ENCODE measurements at places on chromosomes 7 and 10.

DNA sequence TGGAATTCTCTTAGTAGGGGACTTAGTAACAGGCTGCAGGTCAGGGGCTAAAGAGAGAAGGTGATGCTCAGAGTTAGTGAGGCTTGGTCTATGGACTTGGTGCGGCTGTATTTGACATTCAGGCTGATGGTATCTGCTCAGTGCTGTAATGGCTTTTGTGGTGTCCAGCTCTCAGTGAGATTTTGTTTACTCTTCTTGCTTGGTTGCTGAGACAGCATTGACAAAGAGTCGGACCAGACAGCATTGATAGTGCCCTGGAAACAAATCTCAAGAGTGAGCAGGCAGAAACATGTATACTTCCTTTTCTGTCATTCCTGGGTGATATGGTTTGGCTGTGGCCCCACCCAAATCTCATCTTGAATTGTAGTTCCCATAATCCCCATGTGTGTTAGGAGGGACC is 202.0 kb downstream of the STK31 start:
- peak; percentile 46 for DNase-seq

GRCh38 chr7:158344706-158345300 is 242.8 kb downstream of the PTPRN2 start:
- no peak for DNase-seq

DNA sequence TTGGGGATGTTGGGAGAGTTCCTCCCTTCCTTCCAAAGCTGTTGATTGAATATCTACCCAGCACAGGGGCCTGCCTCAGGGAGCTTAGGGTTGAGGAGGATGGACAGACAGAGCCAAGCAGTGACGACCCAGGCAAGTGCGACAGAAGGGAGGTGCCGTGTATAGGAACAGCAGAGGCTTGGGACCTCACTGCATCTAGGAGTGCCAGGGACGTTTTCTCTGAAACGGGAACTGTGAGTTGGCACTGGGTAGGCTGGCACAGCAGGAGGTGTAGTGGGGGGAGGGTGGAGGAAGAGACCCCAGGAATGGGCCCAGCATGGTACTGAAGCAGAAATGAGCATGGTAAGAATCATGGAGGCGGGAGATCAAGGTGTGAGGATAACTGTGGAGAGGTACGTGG is 55.3 kb upstream of the MGMT start:
- DNase-seq: no peak

GRCh38 chr10:5890452-5890915 is 441 bp downstream of the FBH1 start:
- no peak for DNase-seq

DNA sequence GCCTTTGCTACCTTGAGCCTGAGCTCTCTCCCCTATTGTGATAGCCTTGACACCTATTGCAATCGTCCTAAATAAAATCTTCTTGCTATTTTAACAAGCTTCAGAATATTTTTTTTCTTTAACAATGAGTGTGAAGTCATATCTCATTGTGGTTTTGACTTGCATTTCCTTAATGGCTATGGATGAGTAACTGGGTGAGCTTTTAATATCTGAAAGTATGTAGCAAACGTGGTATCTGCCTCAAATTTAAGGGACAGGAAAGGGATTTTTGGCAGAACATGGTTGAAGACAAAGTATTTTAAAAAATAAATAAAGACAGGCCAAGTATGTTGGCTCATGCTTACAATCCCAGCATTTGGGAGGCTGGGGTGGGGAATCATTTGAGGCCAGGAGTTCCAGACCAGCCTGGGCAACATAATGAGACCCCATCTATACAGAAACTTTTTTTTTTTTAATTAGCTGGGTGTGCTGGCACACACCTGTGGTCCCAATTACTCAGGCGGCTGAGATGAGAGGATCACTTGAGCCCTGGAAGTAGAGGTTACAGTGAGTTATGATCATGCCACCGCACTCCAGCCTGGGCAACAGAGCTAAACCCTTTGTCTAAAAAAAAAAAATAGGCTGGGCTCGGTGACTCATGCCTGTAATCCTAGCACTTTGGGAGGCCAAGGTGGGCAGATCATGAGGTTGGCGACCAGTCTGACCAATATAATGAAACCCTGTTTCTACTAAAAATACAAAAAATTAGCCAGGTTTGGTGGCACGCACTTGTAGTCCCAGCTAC is 319.3 kb upstream of the NRP1 start:
- DNase-seq: no peak

DNA sequence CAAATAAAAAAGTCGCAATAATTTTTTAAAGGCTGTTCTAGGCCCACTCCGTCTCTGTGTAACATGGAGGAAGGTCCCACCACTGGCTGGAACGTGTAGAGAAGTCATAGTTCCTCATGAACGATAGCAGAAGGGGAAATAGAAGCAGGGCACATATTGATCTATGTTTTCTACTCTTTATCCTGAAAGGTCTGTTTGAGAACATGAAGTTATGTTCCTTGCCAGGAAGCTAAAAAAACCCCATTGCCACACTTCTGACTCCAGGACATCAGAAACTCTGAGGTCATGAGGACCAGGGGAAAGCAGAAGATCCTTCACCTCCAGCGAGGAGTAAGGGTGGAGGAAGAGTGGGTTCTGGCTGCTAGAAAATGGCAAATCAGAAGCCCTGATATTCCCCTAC is 10.8 kb downstream of the ANKRD22 start:
- DNase-seq: no peak

DNA sequence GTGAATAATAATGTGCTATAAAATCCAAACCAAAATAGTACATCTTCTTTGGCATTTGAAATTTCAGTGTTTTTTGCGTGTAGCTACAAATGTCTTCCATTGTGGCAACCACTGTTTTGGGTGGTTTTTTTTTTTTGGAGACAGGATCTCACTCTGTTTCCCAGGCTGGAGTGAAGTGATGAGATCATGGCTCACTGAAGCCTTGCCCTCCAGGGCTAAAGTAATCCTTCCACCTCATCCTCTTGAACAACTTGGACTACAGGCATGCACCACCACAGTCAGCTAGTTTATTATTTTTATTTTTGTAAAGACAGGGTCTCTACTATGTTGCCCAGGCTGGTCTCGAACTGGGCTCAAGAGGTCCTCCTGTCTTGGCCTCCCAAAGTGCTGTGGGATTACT is 455.1 kb downstream of the AUTS2 start:
- DNase-seq: no peak

DNA sequence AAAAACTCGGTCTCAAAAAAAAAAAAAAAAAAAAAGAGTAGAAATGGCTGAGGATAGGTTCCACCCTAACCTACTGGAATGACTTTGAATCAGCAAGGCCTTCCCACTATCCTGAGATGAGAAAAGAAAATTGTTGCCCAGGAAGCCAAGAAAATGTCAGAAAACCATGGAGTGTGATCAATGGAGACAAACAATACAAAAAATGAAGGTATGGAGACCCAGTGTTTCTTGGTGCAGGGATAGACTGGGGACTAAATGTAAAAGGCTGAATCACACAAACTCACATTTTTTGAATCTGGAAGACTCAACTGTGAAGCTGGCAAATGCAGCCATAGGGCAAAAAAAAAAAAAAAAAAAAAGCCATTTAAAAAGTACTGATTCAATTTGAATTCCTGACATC is 364.3 kb upstream of the ANKRD30A start:
- no peak for DNase-seq

Data from DMS153 (cell line).